AG04450 (cell line): ENCODE measurements at places on chromosomes 1 and 21. TPM values are rescaled to one million over a fixed set of nuclear protein-coding genes. Genes with fewer than 3 reads are reported as not detected.

DNA sequence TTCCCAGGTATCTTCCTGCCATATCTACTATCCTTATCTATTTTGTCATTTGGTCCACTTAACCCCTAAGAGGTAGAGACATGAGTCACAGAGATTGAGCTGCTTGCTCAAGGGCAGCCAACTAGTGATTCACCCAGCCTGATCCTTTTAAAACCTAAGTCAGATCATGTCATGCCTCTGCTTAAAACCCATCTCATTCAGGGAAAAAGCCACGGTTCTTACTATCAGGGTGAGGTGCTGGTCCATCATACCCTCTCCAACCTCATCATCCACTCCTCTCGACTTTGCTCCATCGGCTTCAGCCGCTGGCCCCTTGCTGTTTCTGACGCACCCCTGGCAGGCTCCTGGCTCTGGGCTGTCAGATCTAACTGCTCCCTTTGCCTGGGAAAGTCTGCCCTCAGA, 14.4 kb upstream of the PPP1R15B start:
- DNase-seq: no peak

Gene STYXL2
- not detected in 2 replicates for polyA plus RNA-seq

DNA sequence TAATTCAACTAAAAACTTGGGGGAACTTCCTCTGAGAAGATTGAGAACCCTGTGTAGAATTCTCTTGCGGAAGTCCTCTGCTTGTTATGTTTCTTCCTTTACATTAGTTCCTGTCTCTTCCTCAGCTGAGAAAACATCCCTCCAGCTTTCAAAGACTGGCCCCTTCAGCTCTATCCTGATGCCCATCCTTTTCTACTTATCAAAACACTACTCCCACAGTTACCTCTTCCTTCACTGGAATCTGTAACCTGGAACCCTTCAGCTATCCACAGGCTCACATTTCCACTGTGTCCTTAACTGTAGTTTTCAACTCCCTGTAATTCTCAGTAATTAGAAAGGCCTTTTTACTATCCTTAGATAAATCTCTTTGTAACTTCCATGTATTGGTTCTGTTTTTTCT, 6.0 kb upstream of the DEDD start:
- DNase-seq: no peak

DNA sequence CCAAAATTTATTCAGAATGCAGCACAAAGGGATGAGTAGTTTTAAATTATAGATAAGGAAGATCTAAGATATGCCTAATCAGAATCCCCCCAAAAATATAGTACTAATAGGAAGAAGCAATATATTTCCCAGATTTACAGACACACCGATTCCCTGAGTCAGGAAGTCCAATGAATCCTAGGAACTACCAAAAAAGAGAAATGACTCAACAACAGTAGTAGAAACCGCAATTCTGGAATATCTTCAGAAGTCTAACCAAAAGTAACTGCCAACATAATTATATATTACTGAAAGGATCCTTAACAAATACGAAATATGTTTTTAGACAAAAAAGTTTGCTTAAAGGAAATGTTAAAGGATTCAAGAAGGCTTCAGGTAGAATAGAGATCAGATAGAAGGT, 10.3 kb downstream of the AHCTF1 start:
- no peak for DNase-seq

DNA sequence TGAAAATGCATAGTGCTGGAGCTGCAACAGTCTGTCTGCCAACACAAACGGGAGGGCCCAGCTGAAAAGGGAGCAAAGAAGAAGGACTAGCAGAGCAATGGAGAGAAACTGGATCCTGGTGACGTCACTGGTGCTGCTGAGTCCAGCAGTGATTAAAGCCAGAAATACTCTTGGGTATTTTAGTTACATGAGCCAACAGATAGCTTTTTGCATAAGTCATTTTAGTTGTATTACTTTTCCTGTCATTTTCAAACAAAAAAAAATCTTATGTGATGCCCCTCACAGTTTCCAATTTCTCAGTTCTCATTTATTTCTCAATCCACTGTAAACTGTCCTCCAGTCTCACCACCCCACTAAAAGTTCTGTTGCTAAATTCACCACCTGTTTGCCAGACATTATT, 38.7 kb upstream of the NEK7 start:
- peak; percentile 91 for DNase-seq

Gene FAM72B
- 1.8 and 3.5 TPM in 2 replicates for polyA plus RNA-seq

Gene KCNAB2
- polyA plus RNA-seq: 3.1 and 3.2 TPM in 2 replicates

Gene LORICRIN
- not detected in 2 replicates for polyA plus RNA-seq
